ENCODE measurements at places on chromosomes 2 and 18.

DNA sequence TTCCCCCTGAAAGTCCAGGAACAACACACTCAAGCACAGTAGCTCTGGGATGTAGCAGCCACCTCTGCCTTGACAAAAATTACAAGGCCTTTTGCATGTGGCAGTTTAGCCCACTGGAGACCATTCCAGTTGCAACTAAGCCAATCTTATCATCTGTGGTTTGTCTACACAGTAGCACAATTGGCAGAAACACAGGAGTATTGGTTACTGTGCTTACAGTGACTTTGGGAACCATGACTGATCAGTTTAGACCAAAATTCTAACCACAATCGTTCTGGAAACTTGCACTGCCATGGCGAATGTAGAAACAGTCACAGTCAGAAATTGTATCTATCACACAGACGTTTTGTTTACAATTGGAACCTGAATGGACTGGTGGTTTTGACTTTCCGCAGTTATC, 403.7 kb upstream of the MEIS1 start:
- no peak for DNase-seq

GRCh38 chr2:52034706-52035105, 1002.8 kb upstream of the NRXN1 start:
- DNase-seq = no peak

GRCh38 chr18:37701967-37702366, 136.4 kb upstream of the CELF4 start:
- DNase-seq = no peak

DNA sequence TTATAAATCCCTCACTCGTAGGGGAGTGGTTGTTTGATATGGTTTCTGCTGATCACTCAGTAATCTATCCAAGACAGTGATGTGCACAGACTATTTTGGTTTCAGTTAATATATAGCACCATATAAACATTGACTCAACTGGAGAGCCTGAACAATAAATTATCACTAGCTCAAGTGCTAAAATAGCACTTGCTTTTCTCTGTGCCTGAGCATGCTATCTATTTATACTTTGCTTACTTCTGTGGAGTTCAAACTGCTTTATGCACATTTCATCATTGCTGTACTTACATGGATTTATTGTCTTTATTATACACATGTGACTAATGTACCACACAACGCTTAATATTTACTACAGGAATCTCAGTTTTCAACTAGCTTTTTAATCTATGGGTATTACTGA, 133.6 kb downstream of the BCL2 start:
- DNase-seq = no peak

All from muscle of arm (tissue), 14 donors.